RWPE1 (cell line): ENCODE measurements at places on chromosomes 5 and 9.

DNA sequence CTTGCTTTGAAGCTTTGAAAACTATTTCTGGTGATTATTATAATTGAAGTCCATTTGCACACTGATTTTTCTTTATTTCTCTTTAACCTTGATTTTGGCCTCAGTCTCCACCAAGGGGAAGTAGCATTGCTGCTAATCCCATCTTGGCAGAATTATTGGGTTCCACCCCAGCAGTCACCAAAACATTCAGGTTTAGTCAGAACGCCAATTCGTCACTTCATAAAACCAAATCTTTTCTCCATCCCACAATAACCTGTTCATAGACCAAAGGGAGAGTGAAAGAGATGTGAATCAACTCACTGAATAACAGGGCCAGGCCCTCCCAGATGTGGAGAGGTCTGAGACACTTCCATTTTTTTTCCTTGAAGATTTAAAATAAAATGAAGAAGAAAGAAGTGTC lies 95.1 kb upstream of the VCAN start:
- no peak for DNase-seq

DNA sequence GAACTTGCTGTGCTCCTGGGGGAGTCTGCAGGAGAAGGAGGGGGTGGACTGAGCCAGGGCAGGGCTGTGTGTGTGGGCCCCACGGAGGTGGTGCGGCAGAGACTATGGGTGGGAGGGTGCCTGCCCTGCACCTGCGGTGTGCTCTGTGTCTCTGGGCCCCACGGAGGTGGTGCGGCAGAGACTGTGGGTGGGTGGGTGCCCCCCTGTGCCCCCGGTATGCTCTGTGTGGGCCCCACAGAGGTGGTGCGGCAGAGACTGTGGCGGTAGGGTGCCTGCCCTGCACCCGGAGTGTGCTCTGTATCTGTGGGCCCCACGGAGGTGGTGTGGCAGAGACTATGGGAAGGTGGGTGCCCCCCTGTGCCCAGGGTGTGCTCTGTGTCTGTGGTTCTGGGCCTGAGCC lies 103.7 kb downstream of the EHMT1 start:
- no peak for DNase-seq

DNA sequence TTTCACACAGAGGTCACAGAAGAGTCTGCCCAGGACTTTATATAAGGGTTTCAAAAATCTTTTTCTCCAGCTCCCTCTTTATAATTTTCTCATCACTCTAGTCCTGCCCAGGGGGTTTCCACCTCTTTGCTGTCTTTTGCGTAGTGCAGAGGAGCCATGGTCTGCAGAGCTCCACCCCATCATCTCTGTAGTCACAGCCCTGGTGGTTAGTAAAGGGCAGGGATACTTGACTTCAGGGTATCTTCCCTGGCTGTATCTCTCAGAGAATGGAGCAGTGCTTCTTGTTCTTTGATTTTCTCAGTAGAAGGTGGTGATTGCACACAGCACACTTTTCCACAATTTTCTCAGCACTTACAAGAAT lies 900.6 kb upstream of the COX7C start:
- DNase-seq = no peak

DNA sequence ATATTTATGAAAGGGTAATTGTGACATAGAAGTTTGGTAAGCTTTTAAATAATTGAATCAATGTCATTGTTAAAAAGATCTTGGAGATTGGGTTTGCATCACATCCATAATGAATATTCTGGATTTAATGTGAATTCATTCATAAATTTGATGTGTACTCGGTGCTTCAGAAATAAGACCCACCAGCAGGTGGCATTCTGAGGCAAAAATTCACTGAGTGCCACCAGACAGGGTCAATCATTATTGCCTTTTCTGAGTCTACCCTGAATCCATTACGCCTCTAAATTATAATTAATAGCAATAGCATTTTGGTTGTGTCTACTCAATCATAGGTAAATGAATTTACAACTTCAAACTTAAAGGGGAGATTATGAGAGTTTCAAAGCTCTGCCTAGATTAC lies 1.0 kb downstream of the TRPC7 start:
- no peak for DNase-seq
